ENCODE measurements at places on chromosomes 1 and 21.
A peak's percentile ranks its signal among the peaks of the same experiment; 100 is the strongest.

GRCh38 chr1:37410105-37410504 lies 64.3 kb upstream of the ZC3H12A start:
- DNase-seq = no peak

- DNase-seq = no peak
These were observed 22.7 kb upstream of the CCSAP start for GRCh38 chr1:229365569-229365968.

DNA sequence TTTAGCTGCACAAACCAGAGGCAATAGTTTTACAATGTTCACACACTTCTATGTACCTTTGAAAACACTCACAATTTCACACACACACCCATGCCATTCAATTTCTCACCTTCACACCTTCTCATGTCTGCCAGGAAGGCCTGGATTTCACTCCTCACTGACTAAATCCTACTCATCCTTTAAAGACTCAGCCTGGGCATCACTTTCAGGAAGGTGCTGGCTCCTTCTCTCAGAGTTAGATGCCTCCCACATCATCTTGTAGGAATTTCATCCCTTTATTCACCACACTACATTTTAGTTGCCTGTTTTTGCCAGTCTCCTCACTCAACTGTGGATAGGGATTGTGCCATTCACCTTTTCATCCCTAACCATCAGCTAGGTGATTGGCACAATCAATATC lies 2.3 kb downstream of the IL20 start:
- no peak for DNase-seq

DNA sequence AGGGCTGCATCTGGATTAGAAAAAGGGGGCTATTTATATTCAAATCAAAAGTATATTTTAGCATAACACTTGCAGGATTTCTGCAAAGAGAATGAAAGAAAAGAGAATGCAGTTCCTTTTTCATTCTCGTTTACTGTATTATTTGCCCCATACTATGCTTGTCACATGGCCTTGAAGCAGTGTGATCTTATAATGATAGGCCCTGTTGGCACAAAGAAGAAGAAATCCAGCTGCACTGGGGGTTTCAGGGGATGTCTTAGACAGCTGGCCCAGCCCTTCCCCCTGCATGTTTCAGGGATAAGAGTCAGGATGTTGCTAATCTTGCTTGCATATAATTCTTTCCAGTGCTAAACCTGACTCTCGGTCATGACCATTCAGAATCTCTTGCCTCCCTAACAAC lies 369.5 kb downstream of the SEC16B start:
- DNase-seq = no peak

DNA sequence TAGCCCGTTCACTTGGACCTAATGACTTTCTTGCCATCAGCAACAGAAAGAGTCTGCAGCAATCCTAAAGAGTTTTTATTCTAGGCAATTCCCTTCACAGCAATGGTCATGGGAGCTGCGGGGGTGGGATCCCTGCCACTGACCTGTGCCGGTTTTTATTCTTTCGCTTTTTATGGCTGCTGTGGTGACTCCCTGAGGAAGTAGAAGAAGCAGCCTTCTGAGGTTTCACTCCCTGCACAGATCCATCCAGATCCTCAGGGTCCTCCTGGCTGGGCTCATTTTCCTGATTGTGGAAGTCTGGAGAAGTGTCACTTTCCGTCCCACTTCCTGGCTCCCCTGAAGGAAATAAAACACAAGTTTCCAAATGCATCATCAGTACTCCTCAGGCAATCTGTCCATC lies 12.9 kb downstream of the MEAF6 start:
- no peak for DNase-seq

GRCh38 chr21:26719750-26720149 lies 125.5 kb downstream of the ADAMTS1 start:
- DNase-seq = no peak

GRCh38 chr21:46185716-46186115 lies 1.5 kb upstream of the SPATC1L start:
- no peak for DNase-seq

GRCh38 chr1:111553196-111553595 lies 49.8 kb upstream of the ADORA3 start:
- no peak for DNase-seq

- no peak for DNase-seq
These were observed 15.8 kb downstream of the SLC41A1 start for GRCh38 chr1:205797168-205797567.

DNA sequence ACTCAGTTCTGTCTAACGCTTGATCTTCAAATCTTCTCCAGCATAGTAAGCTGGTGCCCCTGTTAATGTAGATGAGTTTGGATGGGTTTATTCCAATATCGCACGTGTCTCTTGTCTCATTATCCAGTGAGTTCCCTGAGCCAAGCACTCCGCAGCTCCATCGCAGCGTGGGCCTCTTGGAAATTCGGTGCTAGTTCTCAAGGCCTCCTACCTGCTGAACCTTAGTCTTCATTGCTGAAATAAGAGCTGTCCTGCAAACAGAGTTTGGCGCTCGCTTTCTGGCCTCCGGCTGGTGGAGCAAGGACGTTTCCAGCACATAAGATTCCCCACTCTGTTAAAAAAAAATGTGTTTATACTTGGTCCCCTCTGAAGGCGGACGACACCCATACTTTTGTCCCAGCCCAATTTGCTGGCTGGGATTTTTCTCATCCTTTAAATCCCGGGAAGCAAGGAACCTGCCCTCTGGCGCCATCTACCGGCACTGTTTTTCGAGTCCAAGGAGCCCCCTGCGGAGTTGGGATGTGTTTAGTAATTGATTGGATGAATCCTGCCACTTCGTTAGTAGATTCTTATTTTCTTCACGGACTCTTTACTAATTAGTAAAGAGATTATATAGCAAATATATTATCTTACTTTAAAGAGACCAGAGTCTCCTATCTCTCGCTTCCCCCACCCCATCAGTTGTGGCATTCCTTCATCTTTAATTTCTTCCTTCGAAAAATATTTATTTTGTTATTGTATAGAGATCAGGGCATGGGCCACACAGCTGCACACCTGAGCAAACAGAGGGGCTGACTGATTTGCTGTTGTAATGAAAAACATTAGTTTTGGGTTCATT lies 14.7 kb downstream of the JUN start:
- DNase-seq = peak; percentile 23

- no peak for DNase-seq
These were observed 106.4 kb downstream of the RGL1 start for GRCh38 chr1:183911285-183911684.

DNA sequence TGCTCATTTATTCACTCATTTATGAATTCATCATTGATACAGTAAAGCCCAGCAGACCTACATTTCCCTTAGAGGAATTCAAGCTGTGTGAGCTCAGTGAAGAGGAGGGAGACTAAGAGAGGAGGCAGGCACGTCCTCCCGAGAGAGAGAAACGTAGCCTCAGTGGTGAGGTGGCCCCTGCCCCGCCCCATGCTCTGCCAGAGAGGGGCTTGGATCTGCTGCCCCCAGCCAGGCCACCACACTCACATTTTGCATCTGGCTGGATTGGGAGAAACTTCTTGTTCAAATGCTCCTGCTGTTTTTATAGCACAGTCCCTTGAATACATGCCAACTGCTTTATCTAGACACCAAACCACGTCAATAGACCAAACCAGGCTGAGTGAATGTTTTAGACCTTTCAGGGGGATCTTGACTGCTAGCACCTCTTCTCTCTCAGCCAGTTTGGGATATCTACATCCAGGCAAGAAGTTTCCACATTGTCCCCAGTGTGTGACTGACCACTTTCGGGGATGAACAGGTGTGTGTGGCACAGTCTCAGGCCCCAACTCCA lies 67.7 kb upstream of the AJAP1 start:
- no peak for DNase-seq

DNA sequence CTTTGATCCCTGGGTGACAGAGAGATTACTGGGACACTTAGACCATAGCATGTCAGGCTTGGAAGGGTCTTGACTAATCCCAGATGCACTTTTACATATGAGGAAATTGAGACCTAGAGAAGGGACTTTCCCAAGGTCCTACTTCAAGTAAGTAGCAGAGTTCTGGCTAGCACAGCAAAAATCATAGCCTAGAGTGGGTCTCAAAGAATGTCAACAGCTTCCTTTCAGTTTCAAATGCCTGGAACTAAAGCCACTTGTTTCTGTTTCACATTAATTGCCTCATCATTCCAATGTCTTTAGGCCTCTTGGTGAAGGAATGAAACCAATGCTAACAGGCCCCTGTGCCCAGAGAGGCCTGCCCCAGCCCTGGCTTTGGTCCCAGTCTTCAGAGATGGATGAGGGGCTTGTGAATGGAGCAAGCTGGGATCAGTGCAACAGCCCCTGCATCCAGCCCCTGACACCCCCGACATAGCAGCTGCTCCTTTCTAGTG lies 26.6 kb downstream of the ATF3 start:
- DNase-seq = no peak

GRCh38 chr1:90402893-90403849 lies 313.9 kb downstream of the BARHL2 start:
- no peak for DNase-seq

GRCh38 chr1:8137481-8138244 lies 111.6 kb upstream of the ERRFI1 start:
- DNase-seq = no peak

- no peak for DNase-seq
These were observed 746 bp upstream of the LAMC1 start for GRCh38 chr1:183022202-183023145.

DNA sequence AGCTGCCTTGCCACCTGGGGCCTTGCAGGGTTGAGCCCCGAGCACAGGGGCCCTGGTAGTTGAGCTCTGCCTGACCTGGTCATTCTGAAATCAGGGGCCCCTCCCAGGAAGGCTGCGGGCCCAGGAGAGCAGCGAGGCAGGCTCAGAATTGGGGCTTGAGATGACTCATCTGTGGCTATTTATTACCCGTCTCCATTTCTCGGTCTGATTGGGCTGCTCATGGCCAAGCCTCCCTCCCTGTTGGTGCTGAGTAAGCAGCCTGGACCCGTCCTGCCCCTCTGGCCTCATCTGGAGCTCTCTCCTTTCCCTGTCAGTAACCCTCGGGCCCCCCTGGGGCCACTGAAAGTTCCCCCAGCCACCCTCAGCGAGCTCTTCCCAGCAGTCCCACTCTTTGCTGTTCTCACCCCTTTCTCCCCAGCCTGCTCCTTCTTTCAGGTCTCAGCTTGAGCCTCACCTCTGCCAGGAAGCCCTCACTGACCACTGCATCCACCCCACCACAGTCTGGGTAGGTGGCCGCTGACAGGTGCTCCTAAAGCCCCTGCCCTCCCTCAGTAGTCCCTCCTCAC lies 11.0 kb upstream of the TNFRSF8 start:
- no peak for DNase-seq

GRCh38 chr21:46622226-46622625 lies 13.2 kb upstream of the PRMT2 start:
- DNase-seq = peak; percentile 58
